Right cardiac atrium (tissue), 5 donors: ENCODE measurements at places on chromosomes 3 and 15. TPM values are rescaled to one million over a fixed set of nuclear protein-coding genes. Genes with fewer than 3 reads are reported as not detected.

- no peak for DNase-seq
Observed at GRCh38 chr3:88248658-88249057, 98.9 kb downstream of the C3orf38 start.

The AQP9 gene
- 0.69 TPM for total RNA-seq

The SEMA3G gene
- 4.7 TPM for total RNA-seq

The COL7A1 gene
- total RNA-seq, result 12.2 TPM

DNA sequence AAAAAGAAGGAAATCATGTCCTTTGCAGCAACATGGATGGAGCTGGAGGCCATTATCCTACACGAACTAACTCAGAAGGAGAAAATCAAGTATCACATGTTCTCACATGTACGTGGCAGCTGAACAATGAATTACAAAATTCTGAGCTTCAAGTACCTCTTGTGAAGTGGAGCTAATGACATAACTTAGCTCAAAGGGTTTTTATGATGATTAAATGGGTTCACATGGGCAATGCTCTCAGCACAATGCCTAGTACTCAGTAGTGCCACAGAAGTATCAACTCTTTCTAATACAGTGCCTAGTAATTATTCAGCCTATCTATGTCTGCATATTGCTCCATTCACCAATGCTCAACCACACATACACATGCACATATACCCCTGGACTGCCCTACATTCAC is 407.5 kb upstream of the WNT5A start:
- no peak for DNase-seq

GRCh38 chr15:36175741-36176291 is 403.6 kb upstream of the CDIN1 start:
- DNase-seq, result no peak
